ENCODE measurements at places on chromosomes 16 and 17.
A peak's percentile ranks its signal among the peaks of the same experiment; 100 is the strongest.

GRCh38 chr17:36185416-36185815 lies 9.0 kb upstream of the TBC1D3B start:
- DNase-seq, result no peak

GRCh38 chr17:45791041-45791582 lies 7.0 kb downstream of the CRHR1 start:
- no peak for DNase-seq

DNA sequence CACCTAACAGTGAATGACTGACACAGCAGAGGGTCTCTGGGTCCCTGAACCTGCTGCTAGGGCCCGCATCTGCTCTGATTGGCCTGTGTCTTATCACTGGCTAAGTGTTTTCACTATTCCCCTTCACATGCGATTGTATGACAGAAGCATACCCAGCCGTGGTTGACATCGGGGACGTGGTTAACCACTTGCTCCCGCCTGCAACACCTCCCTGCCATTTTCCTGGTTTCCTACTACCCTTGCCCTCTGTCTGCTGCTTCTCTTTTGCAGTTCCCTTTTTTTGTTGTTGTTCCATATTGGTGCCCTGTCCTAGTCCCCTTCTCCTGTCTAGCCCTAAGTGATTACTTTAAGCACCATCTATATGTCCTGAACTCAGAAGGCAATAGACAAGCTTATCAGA lies 177.0 kb downstream of the RGS9 start:
- no peak for DNase-seq

- no peak for DNase-seq
These were observed 34.4 kb downstream of the GDPD1 start for GRCh38 chr17:59254742-59255141.

DNA sequence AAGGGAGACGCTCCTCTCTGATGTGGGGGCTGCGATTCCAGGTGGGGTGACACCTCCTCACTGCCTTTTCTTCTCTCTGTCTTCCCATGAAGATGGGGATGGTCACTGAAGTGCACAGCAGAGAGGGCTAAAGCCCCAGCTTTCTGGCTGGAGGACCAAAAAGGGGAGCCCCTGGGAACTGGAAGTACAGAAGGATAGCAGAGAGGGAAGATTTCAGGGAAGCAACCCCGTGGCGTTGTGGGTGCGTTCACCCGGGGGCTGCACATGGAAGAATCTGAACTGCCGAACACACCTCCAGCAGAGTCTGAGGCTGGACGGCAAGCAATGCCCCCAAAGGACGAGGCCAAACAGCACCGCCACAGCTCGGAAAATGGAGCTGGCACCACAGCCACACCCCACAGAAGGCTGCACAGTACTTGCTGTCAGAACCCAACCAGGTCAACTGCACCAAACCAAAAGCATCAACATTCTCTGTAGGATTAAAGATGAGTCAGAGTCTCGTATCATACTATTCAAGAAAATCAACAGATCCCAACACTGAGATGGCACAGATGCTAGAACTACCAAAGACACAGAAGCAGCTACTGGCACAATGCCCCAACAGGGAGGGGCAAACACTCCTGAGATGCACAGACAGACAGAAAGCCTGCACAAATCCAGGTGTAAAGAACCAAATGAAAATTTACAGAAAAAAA lies 49.9 kb downstream of the MAP1LC3B start:
- no peak for DNase-seq

GRCh38 chr17:2803386-2803785 lies 7.1 kb downstream of the RAP1GAP2 start:
- DNase-seq, result no peak

DNA sequence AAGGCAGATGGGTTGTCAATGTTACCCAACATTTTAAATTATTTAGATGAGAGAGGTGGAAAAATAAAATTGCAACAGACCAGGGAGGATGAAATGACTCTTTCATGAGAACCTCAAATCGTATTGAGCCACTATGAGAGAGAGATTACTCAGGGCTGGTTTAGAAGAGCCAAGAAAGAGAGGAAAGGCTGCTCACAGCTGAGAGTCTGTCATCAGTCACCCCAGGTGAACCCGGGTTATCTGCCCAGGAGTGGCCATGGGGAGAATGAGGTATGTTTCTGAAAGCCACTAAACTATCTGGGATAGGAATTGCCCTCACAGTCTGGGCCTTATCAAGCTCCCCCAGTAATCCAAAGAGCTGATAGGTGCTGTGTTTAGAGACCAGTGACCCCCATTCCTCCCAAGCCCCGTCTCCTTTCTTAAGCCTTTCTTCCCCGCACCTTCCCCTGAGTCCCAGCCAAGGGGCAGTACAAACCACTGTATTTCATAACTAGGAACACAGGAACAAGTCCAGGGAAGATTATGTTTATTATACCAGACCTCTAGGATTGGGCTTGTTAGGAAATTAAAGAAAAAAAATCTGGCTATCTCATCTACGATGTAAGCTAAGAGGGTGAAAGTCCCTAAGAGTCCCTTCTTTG lies 158.9 kb upstream of the NOL11 start:
- peak; percentile 11 for DNase-seq

- no peak for DNase-seq
These were observed at the start of gene RPL19 for GRCh38 chr17:39200070-39200879. TSS of gene RPL19 (plus strand) at chr17:39200283. CDS start at chr17:39200345, 62 bp downstream.

DNA sequence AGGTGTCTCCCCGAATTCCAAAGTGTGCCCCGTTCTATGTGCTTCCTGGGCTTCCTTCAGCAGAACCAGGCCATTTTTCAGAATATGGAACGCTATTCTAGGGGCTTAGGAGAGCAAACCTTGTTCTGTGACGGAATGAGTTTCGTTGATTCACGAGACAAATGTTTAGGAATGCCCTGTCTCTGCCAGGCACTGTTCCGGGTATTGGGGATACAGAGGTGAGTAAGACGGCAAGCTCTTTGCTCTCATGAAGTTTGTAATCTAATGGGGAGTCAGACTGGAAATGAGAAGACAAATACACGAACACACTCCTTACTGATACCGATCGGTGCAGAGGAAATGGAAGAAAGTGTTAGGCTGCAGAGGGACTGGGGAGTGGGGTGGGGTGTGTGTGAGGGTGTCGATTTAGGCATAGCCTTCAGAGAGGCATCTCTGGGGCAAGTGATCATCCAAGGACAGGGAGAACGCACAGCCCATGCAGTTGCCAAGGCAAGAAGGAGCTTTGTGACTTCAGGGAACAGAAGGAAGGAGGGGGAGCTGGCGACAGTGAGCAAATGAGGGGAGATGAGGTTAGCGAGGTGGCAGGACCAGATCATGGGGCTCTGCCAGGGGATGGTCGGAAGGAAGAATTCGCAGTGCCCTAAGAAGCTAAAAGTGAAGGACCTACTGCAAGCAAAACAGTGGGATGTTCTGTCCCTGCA lies 189.6 kb downstream of the MSI2 start:
- no peak for DNase-seq

GRCh38 chr16:48004141-48004695 lies 151.6 kb downstream of the ABCC12 start:
- DNase-seq, result no peak

- DNase-seq, result no peak
These were observed 8.6 kb upstream of the ANKRD40CL start for GRCh38 chr17:50775926-50776325.

GRCh38 chr16:83711069-83711468 lies 96.7 kb upstream of the HSBP1 start:
- no peak for DNase-seq

DNA sequence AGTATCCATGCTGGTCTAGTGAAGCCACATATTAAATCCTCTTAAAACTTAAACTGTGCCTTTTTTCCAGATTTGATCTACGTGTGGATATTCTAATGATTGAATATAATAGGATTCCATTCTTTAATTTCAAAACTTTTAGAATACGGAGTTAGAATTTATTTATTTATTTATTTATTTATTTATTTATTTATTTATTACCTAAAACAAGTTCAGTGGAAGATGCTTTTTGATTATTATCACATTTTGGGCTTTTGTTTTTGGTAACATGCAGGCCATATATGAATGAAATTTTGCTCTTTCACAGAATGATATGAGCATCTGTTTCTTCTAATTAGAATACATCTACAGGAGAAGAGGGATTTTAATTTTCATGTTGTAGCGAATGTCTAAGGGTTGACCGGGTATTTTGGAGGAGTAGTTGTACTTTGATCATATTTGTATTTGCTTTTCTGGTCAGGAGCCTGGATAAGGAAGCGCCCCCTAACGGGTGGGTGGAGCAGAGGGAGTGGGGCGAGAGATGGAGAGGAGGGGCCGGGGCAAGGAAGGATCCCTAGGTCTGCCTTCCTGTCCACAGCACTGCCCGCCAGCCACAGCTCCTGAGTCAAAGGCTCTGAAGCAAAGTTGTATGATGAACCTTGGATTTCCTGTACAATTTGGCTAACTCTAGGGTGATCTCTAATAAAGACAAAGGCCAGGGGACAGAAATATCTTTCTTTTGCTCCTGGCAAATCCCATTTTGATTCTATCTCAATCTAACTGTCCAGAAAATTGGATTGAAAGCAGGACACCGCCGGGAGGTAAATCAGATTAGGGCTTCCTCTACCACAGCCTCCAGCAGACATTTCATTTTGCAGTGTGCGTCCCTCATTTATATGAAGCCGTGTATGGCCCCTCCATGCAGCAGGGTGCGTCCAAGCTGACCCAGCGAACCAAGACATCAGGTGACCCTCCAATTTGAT lies 149.1 kb downstream of the PRKCA start:
- DNase-seq, result no peak

GRCh38 chr16:50224286-50224685 lies 42.1 kb upstream of the ADCY7 start:
- DNase-seq, result no peak

DNA sequence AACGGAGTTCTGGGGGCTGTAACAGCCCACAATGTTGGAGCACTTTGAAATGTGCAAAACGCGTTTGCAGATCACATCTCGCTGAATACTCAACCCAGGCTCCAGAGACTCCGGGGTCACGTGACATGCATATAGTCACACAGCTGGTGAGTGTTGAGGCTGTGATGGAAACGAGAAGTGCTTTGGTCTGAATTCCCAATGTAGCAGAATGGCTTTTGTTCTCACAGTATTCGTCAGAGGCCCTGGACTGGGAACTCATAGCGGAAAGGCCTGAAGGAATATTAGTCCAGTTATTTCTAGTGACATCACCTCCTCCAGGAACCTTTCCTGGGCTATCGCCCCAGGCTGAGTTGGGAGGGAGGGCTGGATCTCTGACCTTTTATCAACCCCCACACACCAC lies 95.8 kb upstream of the CRHR1 start:
- DNase-seq, result no peak

DNA sequence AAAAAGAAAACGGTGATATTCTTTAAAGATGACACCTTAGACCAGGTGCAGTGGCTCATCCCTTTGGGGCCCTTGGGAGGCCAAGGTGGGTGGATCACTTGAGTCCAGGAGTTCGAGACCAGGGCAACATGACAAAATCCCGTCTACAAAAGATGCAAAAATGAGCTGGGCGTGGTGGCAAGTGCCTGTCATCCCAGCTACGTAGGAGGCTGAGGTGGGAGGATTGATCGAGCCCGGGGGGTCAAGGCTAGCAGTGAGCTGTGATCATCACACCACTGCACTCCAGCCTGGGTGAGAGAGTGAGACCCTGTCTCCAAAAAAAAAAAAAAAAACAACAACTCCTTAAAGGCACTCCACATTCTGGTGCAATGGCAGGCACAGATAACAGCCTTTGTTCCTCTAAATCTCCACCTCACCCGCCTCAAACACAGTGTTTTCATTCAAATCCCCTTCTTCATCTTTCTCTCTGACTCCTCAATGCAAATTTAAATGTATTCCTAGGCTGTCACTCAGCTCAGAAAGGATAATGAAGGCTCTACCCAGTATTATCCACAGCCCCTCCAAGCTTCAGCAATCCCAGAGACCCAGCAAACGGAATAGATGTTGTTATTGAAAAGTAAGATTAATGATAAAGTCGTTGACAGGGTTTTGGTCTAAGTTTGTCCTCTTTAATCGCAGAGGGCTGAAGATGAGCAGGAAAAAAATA lies 56.2 kb upstream of the CACNG5 start:
- DNase-seq, result no peak

DNA sequence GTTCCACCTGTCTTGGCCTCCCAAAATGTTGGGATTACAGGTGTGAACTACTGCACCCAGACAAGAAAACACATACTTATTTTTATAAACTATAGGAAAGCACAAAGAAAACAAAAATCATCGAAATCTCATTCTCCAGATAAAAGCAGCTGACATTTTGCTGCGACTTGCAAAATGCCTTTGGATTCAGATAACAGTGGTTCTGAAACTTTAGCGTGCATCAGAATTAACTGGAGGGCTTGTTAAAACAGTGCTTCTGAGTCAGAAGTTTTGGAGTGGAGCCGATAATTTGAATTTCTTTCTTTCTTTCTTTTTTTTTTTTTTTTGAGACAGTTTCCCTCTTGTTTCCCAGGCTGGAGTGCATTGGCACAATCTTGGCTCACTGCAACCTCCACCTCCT lies 17.7 kb upstream of the GJD3 start:
- no peak for DNase-seq

GRCh38 chr17:76208120-76208519 lies 32.2 kb downstream of the RNF157 start:
- no peak for DNase-seq

GRCh38 chr17:52106638-52107261 lies 51.8 kb downstream of the CA10 start:
- peak; percentile 46 for DNase-seq

- DNase-seq, result no peak
These were observed 110.2 kb downstream of the C16orf78 start for GRCh38 chr16:49483651-49484450.
